ENCODE measurements at places on chromosomes 16 and 17.
A peak's percentile ranks its signal among the peaks of the same experiment; 100 is the strongest.

DNA sequence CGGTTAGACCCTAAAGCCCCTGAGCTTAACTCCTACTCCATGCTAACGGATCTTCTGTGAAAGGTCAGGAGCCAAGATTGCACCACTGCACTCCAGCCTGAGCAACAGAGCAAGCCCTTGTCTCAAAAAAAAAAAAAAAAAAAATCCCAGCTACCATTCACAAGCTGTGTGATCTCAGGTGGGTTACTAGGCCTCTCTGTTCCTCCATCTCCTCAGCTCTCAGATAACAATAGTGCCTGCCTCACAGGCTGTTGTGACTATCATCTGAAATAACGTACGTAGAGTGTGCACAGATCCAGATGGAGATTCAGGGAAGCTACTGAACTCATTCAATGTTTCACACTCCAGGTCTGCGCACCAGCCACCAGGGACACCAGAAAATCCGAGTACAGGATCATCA, 57.8 kb downstream of the C16orf95 start:
- DNase-seq: no peak

DNA sequence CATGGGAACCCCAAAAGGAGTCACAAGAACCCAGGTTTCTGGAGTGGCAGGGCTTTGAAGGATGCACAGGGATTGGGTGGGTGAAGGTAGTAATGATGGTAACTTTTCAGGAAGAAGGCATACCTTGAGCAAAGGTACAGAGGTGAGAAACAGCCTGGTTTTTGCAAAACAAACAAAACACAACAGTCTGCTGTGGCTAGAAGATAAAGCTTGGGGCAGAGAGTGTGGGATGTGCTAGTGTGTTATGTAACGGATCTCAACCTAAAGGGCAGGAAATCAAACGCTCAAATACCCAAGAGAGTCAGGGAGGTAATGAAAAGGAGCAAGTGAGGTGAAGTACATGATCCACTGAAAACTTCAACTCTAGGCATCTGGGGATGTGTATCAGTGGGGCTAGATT, 4.6 kb downstream of the PTGES3L start:
- DNase-seq: no peak

GRCh38 chr16:54783226-54783625, 147.4 kb upstream of the IRX5 start:
- no peak for DNase-seq

DNA sequence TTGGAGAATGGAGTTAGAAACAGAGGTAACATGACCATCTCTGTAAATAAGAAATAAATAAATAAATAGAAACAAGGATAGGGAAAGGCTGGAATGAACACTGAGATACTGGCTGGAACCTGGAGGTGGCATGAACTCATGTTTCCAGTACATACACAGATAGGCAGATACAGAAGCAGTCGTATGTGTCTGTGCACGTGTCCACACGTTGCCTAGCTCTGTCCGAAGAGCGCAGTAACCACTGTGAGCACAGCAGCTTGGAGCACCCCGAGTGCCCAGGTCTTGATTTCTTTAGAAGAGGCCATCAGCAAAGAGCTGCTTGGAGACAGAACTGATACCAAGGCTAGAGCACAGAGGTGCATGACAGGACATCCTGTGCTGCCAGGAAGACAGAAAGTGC, 37.1 kb upstream of the SLC38A8 start:
- DNase-seq: no peak

GRCh38 chr17:77526259-77526711, 385.5 kb downstream of the SEC14L1 start:
- DNase-seq: no peak

GRCh38 chr16:85402910-85403692, 210.0 kb upstream of the GSE1 start:
- DNase-seq: peak; percentile 45

DNA sequence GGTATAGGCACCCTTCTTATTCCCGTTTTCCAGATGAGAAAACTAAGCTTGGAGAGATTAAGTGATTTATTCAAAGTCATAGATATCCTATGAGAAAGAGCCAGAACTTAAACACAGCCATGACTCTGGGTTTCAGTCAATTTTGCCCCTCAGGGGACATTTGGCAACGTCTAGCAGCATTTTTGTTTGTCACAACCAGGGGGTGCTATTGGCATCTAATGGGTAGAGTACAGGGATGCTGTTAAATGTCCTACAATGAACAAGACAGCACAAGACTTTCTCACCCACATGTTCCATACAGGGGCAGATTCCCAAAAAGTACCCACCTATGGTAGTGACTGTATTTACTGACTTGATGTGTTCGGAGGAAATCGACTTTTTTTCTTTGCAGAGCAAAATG, 4.8 kb upstream of the SHISA9 start:
- no peak for DNase-seq

DNA sequence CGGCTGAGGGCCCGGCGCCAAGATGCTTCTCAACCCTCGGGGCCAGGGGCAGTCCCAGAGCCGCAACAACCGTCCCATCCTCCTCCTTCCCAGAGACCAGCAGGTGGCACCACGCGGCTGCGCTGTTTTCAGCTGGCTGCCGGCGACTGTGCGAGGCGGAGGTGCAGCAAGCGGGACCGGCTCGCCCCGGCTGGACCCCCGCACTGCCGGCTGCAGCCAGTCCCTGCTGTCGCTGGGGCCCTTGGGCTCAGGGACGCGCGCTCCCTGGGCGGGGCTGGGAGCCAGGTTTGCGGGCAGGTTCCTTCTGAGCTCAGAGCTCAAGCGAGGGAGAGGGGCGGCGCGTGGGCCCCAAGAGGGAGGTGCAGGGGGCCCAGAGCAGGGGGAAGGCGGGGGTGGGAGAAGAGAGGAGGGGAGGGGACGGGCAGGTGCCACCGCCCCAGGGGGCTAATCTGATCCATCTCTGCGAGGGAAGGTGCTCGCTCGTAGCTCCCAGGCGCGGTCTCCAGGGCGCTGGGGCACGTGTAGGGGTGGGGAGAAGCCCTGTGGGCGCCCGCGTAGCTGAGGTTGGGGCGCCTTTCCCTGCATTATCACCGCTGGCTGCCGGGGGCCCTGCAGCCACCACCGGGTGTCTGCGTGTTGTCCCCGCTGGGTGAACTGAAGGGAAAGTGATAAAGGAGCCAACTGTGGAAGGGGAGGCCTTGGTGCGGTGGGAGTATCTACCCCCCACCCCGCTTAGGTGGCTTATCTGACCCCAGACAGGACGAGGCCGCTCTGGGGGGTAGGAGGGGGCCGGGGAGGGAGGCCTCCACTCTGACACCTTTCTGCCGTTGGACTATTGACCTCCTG, 24.2 kb downstream of the STAT5A start:
- DNase-seq: peak; percentile 88

- no peak for DNase-seq
These were observed 164.8 kb upstream of the FOXF1 start for GRCh38 chr16:86345516-86345915.

- DNase-seq: no peak
These were observed 293.7 kb downstream of the SEC14L1 start for GRCh38 chr17:77434136-77435114.

DNA sequence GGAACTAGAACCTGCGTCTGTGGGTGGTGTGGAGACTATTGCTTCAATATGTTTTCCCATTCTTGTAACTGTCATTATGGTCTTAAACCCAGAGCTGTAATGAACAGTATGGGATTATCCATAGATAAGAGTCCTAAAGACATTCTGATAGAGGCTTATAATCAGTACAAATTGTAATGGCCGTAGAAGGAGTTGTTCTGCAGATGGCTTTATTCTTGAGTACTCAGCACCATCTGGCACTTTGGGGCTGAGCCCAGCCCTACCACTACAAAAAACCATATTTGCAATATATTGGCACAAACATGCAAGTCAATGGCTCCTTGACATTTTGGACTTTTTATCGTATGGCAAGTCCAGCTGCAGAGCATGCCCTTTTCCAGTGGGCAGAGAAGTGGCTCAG, 150.0 kb downstream of the HS3ST4 start:
- no peak for DNase-seq

DNA sequence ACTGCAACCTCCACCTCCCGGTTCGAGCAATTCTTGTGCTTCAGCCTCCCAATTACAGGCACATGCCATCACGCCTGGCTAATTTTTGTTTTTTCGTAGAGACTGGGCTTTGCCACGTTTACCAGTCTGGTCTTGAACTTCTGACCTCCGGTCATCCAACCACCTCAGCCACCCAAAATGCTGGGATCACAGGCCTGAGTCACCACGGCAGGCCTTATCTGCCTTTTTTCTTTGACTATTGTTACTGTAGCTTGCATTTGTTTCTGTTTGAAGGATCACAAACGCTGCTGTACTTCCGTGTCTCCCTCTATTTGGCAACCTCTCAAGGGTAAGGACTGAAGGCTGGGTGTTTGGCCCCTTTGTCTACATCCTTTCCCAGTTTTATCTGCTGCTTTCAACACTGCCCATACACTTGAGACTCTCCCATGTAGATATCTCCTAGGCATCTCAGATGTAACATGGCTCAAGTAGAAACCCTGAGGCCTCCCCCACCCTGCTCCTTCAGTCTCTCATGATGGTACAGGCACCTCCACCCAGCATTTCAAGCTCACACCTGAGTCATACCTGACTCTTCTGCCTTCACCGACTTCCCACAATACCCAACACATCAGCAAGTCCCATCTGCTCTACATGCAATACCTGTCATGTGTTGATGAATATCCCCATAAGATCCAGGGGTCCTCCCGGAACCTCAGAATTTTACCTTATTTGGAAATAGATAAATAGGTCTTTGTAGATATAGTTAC, 219.0 kb downstream of the CPPED1 start:
- no peak for DNase-seq

DNA sequence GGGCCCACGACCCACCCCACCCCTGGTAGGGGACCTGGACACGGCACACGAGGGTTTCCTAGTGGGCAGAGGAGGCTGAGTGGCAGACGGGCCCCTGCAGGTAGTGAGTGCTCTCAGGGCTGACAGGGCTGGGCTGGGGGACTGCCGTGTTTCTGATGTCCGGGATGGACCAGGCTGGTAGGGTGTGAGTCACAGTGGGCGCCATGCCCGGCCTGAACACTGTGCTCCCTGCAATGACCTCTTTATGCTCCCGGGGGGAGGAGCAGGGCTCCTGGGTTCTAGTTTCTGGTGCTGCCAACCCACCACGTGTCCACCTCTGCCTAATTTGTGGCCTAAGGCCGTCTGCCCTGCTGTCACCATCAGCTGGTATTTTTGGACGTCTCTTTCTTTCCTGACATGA, 26.3 kb downstream of the ARHGAP23 start:
- DNase-seq: peak; percentile 78

- no peak for DNase-seq
These were observed 7.5 kb upstream of the SLC35B1 start for GRCh38 chr17:49715216-49715615.

- DNase-seq: peak; percentile 88
These were observed at the start of the genes ARSG and SLC16A6 for GRCh38 chr17:68290955-68291835. Gene ARSG, plus strand, starts transcription at chr17:68291495. Its CDS starts 15,999 bp downstream, at chr17:68307494. Gene SLC16A6, minus strand, starts transcription at chr17:68291127. Its CDS starts 12,807 bp downstream, at chr17:68278320.

DNA sequence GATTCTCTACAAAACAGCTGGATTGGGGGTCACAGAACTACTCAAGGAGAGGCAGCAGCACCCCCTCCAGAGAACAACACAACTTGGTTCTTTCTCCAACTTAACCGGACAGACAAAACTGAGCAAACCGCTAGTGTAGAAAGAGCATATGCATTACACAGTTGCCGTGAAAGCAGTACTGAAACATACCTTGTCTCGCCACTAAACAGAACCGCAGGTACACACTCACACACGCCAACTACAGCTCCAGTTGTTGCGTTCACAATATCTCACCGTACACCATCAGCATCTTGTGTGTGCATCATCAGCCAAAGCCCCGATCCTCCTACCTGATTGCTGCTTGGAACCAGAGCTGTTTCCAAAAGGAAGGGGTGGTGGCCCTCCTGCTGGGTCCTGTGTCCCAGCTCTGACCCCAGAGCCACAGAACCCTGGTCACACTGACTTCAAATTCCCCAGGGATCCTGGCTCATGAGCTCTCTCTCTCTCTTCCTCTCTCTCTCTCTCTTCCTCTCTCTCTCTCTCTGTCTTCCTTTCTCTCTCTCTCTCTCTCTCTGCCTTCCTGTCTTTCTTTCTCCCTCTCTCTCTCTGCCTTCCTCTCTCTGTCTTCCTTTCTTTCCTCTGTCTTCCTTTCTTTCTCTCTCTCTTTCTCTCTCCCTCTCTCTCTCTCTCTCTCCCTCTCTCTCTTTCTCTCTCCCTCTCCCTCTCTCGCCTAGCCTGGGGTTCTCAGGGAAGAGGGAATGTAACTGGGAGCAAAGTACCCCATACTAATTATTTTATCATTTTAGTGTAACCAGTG, 8.4 kb downstream of the PIMREG start:
- DNase-seq: peak; percentile 14

DNA sequence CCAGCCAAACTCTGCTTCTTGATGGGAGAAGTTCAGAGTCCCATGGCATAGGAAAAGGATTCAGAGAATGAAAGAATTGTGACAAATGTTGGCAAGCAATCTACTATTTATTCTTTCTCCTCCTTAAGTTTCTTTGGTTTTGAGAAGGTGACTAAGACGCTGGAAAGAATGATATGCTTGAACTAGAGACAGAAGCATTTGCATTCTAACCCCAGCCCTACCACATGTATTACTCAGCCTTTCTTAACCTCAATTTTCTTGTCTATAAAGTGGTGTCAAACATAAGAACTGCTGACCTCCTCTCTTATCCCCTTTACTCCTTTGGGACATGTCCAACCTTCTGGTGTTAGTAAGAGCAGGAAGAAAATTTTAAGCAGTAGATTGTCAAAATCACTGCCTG, 124.7 kb downstream of the HS3ST2 start:
- DNase-seq: no peak

GRCh38 chr16:56776562-56776961, 46.6 kb downstream of the NUP93 start:
- no peak for DNase-seq

DNA sequence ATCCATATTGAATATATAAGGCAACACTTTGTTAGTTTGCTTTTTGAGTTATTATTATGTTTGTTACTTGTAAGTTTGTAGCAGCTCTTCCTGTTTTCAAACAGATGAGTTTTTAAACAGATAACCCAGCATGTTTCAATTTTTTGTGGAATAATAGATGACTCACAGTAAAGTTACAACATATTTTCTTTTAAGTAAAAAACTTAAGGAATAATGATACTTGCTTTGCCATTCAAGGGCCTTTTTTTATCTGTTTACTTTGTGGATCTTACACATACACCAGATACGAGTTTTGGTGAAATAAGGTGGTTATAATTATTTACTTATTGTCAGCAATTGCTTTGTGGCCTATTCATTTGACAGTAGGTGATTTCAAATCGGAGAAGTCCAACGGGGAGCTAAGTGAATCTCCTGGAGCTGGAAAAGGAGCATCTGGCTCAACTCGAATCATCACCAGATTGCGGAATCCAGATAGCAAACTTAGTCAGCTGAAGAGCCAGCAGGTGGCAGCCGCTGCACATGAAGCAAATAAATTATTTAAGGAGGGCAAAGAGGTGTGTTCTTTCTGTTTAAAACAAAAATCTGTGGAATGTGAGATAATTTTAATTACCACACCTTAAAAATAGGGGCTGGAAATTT, 66.3 kb downstream of the BPTF start:
- DNase-seq: no peak

- DNase-seq: peak; percentile 38
These were observed 46.1 kb upstream of the ACSF3 start for GRCh38 chr16:89047331-89048089.
